ENCODE measurements at places on chromosomes 16 and 17. TPM values are rescaled to one million over a fixed set of nuclear protein-coding genes. Genes with fewer than 3 reads are reported as not detected.

The CRYBA1 gene
- not detected for total RNA-seq

The GRB7 gene
- 19.0 TPM for total RNA-seq

The HSD17B1 gene
- 19.5 TPM for total RNA-seq

The MATCAP1 gene
- total RNA-seq, result 3.6 TPM

The SOST gene
- total RNA-seq, result not detected
